ENCODE measurements at places on chromosomes 7 and 10. TPM values are rescaled to one million over a fixed set of nuclear protein-coding genes. Genes with fewer than 3 reads are reported as not detected.

The CC2D2B gene
- 0.54 TPM for polyA plus RNA-seq

DNA sequence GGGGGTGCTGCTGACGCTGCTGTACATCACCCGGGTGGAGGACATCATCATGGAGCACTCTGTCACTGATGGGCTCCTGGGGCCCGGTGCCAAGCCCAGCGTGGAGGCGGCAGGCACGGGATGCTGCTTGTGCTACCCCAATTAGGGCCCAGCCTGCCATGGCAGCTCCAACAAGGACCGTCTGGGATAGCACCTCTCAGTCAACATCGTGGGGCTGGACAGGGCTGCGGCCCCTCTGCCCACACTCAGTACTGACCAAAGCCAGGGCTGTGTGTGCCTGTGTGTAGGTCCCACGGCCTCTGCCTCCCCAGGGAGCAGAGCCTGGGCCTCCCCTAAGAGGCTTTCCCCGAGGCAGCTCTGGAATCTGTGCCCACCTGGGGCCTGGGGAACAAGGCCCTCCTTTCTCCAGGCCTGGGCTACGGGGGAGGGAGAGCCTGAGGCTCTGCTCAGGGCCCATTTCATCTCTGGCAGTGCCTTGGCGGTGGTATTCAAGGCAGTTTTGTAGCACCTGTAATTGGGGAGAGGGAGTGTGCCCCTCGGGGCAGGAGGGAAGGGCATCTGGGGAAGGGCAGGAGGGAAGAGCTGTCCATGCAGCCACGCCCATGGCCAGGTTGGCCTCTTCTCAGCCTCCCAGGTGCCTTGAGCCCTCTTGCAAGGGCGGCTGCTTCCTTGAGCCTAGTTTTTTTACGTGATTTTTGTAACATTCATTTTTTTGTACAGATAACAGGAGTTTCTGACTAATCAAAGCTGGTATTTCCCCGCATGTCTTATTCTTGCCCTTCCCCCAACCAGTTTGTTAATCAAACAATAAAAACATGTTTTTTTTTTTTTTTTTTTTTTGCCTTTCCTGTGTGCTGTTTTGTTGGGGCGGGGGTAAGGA is 55.8 kb downstream of the TSPAN15 start:
- DNase-seq, result no peak

DNA sequence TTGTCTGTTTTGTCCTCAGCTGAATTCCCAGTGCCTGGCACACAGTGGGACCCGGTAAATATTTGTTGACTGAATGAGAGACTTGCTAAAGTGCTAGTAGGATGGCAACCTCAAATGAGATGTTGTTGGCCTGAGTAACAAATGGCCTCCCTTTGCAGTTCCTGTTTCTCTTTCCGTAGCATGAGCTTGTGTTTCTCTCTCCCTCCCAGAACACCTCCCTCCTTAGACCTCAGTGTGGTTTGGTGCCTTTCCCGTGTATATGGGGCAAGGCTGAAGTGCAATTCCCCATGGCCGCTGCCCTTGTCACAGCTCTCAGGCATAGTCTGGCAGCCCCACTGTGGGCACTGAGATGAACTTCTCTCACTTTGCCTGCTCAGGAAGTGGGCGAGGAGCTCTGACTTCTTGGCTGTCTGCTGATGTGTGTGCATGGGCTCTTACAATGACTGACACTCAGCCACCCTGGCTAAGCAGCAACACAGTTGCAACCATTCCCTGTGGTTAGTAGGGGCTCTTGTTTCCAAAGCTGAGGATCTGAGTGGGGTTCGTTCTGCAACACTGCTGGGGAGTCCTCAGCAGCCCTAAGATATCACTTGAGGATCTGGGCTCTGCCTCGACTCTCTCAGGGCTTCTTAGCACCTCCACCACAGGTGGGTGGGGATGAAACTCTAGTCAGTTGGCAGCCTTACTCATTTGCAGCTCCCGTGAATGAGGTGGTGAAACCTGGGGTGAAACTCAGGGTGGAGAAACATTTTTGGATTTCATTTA is 136.1 kb downstream of the ICA1 start:
- no peak for DNase-seq

DNA sequence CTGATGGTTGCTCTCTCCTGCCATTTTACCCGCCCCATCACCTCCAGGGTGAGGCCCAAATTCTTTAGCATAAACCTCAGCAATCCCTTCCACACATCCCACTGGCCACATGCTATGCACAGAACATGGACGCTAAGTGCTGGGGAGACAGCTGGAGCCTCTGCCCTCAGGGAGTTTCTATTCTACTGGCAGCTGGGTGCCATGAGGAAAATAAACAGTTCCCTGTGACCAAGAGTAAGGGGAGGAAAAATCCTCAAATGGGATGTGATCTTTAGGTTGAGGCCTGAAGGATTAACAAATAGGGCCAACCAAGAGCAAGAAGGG is 1.2 kb downstream of the PARP12 start:
- no peak for DNase-seq

All from hindlimb muscle (tissue), 1 donor.